H7 (cell line): ENCODE measurements at places on chromosomes 3 and 15.

DNA sequence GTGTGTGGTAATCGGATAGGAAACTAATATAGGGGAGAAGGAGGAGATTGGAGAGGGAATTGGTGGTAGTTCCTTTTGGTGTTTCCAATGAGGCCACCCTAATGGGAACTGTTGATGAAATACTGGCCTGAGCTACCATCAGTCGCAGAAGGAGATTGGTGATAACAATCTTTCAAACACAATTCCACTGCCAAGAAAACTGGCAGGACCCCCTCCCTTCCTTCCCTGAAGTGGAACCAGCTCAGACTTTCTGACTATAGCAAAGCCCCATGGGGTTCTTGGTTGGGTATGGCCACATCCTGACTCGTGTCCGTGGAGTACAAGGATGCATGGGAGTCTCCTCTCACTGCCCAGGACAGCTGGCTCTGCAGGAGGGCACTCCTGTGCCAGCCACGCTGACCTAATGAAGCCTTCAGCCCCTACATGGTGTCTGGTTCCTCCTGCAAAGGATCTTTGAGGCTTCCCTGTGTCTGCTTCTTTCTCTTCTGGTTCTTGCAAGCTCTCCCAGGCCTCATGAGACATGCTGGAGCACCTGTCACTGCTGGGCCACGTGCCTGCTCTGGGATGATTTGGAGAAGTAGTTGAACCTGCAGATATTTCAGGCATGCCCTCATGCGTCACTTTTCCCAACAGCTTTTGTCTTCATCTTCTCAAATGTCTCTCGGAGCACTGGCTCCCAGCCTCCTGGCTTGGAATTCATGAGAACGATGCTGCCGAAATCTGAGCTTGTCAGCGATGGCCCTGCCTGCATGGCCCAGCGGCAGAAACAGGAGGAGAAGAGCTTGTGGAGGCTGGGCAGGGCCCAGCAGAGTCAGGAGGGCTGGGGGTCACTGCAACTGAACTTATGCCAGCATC, 90.0 kb upstream of the ADPGK start:
- DNase-seq, result no peak

- DNase-seq, result no peak
These were observed 9.9 kb upstream of the CD200R1L start for GRCh38 chr3:112856537-112856936.

- DNase-seq, result no peak
These were observed 27.9 kb downstream of the FBN1 start for GRCh38 chr15:48617619-48618018.

DNA sequence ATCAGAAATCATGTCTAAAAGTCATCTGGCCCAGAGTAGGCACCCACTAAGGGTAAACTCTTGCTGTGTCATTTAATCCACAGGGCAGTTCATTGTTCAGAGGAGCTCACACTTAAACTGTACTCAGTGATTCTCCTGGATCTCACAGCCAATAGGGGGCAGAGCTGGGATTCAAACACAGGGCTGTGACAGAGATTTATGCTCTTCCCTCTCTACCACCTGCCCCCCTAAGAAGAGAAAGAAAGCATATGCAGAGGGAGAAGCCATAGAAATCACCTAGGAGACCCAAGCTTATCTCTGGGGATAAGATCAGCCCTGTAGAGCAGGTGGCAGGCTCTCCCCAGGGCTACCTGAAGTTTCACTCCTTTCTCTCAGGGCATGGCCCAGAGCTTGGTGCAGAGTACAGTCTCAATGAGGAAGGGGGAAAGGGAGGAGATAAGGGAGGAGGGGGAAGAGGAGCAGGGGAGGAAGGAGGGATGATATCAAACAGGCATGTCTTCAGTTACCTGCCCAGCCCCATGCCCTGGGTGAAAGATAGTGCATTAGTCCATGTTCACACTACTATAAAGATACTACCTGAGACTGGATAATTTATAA, 51.8 kb upstream of the ADPGK start:
- DNase-seq, result peak; percentile 69

- DNase-seq, result no peak
These were observed 7.0 kb upstream of the C15orf40 start for GRCh38 chr15:83018436-83018835.

- peak; percentile 85 for DNase-seq
These were observed at the start of gene MAP3K13 for GRCh38 chr3:185362850-185363661. TSS of gene MAP3K13 (plus strand) at chr3:185363136. CDS start at chr3:185428582, 65,446 bp downstream.

- no peak for DNase-seq
These were observed 270.6 kb upstream of the ALCAM start for GRCh38 chr3:105096071-105096470.

GRCh38 chr15:48170981-48171380, 7.1 kb downstream of the MYEF2 start:
- no peak for DNase-seq

DNA sequence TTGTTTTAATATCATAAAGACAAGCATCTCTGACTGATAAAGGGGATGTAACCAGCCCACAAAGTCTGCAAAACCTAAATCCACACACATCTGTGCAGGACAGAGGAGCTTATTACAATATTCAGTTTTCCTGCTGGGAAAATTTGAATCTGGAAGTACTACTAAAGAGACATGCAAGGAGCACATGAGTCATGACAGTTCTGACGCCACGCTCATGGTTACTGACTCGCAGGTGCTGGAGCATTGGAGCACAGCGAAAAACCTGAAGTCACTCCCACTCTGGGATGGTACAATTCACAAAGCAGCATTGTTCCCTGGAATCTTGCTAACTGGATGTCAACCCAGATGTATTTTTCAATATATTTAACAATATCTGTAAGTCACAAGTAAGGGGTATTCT, 7.6 kb upstream of the ISL2 start:
- DNase-seq, result no peak

- DNase-seq, result peak; percentile 95
These were observed 96.0 kb downstream of the LRRK1 start for GRCh38 chr15:101014921-101015841.

- no peak for DNase-seq
These were observed 101.4 kb downstream of the TNIK start for GRCh38 chr3:171358881-171359198.

DNA sequence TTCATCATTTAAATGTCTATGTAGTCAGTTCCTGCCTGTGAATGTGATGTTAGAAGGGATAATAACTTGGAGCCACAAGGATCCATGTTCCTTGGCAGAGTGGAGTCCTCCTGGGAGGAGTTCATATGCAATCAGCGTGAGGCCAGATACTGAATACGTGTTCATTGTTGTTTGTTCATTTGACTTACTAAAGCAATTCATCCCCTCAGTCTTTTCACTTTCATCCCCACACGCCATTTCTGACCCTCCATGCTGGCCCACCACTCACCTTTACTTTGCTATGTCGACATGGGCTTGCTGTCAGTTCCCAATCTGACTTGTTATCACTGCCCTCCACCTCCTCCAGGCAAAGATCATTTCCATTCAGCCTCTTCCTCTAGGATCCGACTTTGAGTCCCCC, 91.8 kb downstream of the SSR3 start:
- peak; percentile 17 for DNase-seq
